ENCODE measurements at places on chromosomes 7 and 10.

GRCh38 chr7:1484569-1484968, 19.6 kb downstream of the INTS1 start:
- no peak for DNase-seq

- DNase-seq, result no peak
Observed at GRCh38 chr10:117268258-117268657, 27.3 kb downstream of the SLC18A2 start.

- DNase-seq, result no peak
Observed at GRCh38 chr7:89001306-89001705, 205.8 kb upstream of the TEX47 start.

GRCh38 chr10:125209591-125210355, 49.4 kb upstream of the CTBP2 start:
- no peak for DNase-seq

GRCh38 chr10:16436367-16436757, 448 bp upstream of the PTER start:
- no peak for DNase-seq

DNA sequence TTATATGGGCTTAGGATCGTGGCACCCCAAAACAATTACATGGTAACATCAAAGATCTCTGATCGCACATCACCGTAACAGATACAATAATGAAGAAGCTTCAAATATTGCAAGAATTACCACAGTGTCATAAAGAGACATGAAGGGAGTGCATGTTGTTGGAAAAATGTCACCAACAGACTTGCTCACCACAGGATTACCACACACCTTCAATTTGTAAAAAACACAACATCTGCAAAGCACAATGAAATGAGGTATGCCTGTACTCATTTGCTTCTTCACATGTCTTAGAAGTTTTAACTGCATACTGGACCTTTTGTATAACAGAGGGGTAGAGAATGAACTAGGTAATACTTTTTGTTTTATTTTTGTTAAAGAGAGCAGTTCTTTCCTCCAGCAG, 96.6 kb downstream of the TPST1 start:
- DNase-seq, result no peak

DNA sequence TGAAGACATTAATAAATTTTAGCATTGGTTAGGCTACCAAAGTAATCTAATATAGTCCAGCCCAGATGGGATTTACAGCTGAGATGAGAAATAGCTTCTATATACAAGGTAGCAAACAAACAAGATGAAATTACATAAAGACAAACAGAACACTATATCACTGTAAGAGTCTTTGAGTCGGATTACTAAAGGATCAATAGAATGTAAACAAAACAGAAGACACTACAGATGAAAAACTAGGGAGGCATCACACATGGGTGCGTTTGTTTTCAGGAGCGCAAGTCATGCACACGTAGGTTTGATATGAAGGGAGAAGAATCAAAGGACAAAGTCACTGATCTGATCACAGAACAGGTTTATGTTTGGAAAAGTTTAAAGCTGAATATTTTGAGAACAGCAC, 26.5 kb downstream of the MPP7 start:
- DNase-seq, result no peak

DNA sequence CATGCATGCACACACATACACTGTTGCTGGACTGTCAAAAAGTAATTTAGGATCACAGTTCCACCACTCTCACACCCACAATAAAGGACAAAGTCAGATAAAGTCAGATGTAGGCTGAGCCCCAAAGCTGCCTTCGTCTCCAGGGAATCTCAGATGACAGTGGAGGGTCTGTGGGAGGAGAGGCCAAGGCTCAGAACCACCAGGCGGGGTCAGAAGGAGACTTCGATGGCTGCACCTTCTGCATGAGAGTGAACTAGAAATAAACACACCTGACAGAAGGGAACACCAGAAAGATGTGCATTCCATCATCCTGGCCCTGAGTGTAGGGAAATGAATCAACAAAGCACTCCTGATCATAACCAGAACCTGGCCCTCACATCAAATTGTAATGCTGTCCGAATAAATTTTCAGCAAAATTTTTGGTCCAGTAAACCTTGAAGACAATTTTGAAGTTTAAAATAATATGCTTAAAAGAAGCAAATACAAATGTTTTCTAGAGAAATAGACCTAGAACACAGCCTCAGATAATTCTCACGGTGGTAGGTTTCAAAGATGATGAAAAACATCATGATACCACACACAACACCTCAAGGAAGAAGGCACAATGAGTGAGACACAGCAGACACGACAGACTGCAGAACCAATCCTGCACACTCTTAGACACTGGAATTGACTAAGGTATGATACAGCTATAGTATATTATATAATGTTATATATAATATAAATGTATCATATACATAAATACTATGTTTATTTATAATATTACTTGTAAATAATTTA, 269.8 kb upstream of the KLF6 start:
- no peak for DNase-seq

- DNase-seq, result no peak
Observed at GRCh38 chr7:98777051-98777450, 92.8 kb downstream of the TMEM130 start.

Measured in T-helper 17 cell (primary cell).